ENCODE measurements at places on chromosomes 5 and 9.
A peak's percentile ranks its signal among the peaks of the same experiment; 100 is the strongest.

DNA sequence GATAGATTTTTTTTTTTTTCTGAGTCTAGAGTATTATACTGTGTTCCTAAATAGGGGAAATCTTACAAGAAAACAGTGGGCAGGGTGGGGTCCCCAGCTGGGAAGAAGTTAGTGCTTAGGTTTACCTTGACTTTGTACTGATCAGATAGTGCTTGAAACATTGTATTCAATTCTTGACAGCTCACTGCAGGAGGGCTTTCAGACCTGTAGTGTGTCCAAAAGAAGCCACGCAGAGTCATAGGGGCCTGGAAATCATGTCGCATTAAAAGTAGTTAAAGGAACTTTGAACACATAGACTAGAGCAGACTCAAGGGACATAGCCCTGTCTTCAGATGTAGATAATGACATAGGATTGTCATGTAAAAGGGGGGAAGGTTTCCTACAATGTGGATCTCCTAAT, 215.4 kb upstream of the NR4A3 start:
- DNase-seq: no peak

DNA sequence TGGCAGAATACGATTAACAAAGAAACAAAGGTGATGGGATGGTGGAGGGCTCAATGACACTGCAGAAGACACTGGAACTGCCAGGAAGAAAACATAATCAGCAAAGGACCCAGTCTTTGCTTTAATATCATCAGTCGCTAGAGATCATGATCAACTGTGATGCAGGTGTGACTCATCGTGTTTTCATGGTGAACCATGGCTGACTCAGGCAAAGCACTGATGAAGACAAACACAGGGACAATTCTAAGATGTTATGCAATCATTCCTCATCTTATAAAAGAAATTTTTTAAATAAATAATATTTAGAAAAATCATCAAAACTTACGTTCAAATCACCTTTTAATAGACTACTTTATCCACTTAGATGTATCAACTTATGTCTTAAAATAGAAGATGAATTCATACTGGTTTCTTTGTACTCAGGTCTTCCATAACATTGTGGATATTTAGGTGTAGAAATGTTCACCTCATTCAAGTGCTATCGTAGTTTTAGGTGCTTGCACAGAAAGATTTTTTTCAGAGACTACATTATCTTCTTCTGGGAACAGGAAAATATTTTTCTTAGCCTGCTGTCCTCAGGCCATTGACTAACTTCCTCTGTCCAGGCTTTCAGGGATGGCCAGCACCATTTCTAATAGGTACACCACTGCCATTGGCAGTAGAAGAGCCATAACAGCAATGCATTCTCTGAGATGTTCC, 673.4 kb upstream of the MEF2C start:
- peak; percentile 87 for DNase-seq

DNA sequence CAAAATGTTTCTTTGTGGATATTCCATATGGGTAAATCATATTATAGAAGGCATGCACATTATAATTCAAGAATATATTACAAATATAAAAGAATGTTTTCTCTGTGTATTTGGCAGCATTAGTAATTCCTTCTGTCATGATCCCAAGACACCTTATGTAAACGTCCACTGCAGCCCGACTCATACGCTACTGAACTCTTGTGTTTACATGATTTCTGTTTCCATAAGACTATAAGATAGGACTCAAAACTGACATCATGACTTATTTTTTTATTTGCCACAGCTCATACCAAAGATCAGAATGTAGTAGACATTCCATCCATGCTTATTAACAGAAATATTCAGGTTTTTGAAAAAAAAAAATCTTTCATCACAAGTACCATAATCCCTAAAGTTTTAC, 234.1 kb downstream of the AP3B1 start:
- no peak for DNase-seq

GRCh38 chr9:89442501-89442978, 55.4 kb downstream of the SEMA4D start:
- DNase-seq: no peak

- DNase-seq: no peak
Observed at GRCh38 chr9:136705564-136705963, 6.8 kb upstream of the DIPK1B start.

- no peak for DNase-seq
Observed at GRCh38 chr5:44398382-44398781, 9.2 kb upstream of the FGF10 start.

- DNase-seq: no peak
Observed at GRCh38 chr5:141916522-141916921, 7.1 kb upstream of the DELE1 start.

DNA sequence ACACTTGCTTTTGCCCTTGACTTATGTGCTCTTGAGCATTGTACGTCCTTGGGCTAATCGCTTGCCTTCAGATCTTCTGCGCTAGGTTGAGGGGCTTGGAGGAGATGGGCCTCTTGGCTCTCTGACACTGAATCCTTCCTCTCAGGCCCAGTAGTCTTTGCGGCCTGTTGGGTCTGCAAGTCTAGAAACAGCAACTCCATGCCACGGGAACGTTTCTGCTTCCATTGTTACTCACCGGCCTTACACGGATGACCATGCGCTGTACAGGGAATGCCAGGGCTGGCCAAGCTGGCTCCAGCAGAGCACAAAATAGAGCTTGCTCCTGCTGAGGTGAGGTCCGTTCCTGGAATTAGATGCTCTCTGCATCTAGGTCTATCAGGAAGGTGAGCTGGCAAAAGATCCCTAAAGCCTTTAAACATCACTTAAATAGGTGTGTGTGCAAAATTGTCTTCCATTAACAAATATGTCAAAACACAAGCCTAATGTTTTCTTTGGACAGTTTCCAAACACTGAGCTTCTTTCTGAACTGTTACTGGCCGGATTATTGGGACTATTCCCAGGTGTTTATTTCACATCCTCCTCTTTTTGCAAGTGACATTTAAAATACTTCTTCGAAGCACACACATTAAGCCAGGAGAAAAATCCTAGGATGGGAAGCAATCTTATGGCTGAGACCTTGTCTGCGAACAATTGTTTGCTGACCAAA, 29.7 kb downstream of the DAPK1 start:
- no peak for DNase-seq

DNA sequence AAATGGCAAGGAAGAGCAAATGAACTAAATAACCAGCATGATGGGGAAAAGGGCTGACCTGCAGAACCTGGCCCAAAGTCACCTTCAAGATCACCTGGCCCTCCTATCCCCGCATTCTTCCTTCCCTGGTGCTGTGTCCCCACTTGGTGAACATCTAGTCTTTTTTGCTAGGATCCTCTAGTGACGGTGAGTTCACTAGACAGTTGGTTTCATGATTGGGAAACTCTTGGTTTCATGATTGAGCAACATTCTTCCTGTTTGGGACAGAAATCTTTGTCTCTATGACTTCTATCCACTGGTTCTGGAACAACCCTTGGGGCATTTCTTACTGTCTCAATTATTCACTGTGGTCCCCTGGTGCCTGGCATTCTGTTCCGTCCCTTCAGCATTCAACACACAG, 50.2 kb upstream of the DAB2IP start:
- DNase-seq: peak; percentile 54

- DNase-seq: no peak
Observed at GRCh38 chr5:97854871-97855762, 672.1 kb upstream of the RIOK2 start.

DNA sequence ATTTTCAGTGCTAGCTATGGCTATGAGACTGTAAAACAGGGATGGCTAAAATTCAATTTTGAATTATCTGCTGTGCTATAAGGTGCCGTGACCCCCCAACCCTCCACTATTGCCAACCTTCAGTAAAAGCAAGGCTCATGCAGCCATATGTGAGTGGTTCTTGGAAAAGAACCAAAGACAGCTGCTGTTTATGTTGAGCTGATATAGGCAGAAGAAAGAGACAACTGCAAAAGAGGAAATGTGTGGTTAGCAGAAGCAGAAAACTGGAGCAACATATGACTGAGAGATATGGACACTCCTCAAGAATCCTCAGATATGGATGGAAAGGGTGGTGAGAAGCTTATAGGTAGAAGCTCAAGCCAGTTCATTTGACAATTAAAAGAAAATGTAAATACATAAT, 200.3 kb downstream of the TLE1 start:
- DNase-seq: no peak

DNA sequence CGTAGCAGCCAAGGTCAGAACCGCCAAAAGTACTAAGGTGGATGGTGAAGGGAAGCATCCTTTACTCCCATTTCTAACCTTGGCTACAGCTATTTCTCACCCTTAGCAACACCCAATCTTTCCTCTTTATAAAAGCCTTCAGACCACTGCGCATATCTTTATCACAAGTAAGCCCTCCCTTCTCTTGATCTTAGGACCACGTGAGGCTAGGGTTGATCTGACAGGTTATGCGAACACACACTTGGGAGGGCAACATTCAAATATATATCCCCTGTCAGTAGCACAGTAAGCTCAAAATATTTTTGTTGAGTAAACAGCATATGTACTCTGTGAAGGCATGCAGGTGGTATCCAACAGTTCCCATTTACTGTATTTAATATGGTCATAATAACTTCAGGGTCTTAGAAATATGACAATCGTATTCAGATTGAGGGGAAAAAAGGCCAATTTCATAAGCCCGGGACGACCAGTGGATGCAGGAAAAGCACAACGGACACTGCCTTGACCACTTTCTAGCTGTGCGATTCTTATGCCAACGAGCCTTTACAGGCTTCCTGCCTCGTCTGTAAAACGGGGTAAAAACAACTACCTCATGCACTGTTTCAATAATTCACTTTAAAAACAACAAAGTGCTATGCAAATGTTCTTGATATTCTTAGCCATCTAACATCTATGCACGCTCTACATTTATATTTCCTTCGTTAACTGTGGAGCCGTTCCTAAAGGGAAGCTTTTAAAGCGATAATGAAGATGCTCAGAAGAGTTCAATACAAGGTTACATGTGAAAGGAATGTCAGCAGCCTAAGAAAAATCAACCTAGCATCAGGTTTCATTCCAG, 1.3 kb downstream of the ARSB start:
- DNase-seq: no peak

- no peak for DNase-seq
Observed at GRCh38 chr5:133234911-133235310, 183.1 kb downstream of the HSPA4 start.

- no peak for DNase-seq
Observed at GRCh38 chr5:57037355-57037754, 85.4 kb upstream of the MIER3 start.

DNA sequence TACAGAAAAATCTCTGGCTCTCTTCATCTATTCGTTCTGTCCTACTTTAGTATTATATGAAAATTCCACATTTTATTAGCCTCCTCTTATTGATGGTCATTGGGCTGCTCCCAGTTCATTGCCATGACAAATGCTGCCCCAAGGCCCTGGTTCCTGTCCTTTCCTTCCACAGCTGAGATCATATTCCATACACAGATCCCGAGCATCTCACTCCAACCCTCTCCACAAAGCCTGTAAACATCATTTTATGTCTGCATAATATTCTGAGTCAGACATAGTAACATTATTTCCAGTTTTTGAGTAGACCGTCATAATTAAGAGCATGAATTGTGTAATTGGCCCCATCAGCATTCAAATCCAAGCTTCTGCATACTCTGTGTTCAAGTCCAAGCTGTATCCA, 86.3 kb downstream of the MVB12B start:
- DNase-seq: no peak
